Mesothelial cell of epicardium (in vitro differentiated cells): ENCODE measurements at places on chromosomes 1 and 21.

- DNase-seq = no peak
Observed at GRCh38 chr1:230026572-230026971, 40.5 kb upstream of the GALNT2 start.

DNA sequence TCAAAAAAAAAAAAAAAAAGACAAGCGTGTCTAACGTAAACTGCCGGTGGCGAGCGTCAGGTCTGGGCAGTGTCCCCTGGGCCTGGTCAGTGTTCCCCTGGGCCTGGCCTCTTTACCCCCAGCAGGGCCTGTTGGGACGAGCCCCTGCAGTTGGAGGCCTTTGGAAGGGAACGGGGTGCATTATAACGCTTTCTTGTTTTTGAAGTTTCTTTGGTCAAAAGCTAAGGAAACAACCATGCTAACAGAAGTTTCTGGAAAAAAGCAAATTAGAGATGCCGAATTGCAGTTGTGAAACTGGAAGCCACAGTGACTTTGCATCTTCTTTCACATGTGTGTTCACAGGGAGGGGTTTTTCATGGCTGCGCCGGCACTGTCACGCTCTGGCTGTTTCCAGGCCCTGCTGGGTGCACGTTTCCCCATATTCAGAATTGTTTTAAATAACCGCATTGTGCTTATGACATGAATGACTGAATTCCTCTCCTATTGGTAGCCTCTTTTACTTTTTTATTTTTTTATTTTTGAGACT, 16.0 kb downstream of the RRP1 start:
- DNase-seq = no peak

DNA sequence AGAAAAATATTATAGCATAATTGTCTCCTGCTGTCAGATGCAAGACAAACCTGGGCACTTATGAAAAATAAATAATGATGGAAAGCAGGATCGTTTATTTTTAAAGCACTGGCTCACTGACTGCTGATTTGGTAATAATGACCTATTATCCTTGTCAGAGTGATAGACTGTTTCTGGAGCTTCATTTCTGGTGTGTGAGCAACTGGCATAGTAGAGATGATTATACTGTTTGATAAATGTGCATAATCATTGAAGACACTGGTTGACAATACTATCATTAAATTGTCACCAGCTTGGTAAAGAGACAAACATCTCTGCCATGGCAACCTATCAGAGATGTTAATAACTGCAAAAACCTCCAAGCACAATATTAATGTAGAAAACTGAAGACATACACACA, 179.9 kb upstream of the ZNF644 start:
- DNase-seq = no peak

DNA sequence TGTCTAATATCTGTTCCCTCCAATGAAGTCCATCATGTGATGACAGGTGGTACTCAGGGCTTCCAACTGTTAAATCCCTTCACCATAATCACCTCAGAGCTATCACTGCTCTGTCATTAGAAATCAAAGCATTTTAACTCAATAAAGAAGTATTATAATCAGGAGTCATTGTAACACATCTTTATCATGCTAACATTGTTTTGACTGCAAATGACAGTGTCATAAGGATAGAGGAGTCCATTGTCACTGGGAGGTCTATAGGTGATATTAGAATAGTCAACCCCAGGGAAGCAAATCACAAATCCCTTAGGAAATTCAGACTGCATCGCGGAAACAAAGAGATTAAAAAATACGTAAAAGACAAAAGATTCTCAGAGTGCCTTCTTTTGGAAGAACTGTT, 30.8 kb downstream of the LRRC53 start:
- no peak for DNase-seq

DNA sequence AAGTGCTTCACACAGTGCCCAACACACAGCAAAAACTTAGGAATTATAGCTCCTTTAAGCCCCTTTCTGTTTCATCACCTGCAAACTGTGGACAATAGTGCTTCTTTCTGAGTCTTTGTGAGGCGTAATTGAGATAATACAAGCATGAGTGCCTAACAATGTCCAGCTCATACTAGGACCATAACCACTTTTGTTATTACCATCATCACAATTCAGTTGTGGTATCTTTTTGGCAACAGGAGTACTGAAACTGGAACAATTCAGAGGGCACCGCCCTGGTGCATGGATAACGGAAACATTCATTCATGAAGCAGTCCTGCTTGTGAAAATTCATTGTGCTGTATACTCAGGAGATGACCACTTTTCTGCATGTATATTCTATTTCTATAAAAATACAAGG, 18.2 kb downstream of the DNAJC11 start:
- no peak for DNase-seq
